ENCODE measurements at places on chromosomes 4 and X.

DNA sequence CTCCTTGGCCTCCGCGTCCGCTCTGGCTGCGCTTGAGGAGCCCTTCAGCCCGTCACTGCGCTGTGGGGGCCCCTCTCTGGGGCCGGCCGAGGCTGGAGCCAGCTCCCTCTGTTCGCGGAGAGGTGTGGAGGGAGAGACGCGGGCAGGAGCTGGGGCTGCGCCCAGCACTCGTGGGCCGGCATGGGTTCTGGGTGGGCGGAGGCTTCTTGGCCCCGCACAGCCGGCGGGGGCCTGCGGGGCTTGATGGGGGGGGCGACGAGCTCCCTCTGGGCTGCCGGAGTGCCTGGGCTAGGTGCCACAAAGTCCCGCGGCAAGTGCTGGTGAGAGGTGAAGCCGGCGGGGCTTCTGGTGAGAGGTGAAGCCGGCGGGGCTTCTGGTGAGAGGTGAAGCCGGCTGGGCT lies 61.9 kb downstream of the ANKRD50 start:
- DNase-seq, result no peak

GRCh38 chr4:170102426-170102825 lies 12.7 kb upstream of the AADAT start:
- DNase-seq, result no peak

GRCh38 chr4:122806981-122807679 lies 19.5 kb upstream of the FGF2 start:
- no peak for DNase-seq

GRCh38 chrX:113906168-113906567 lies 677.7 kb upstream of the HTR2C start:
- no peak for DNase-seq

- DNase-seq, result peak; percentile 10
Measured at GRCh38 chrX:45077748-45078424, 122.8 kb downstream of the DIPK2B start.

DNA sequence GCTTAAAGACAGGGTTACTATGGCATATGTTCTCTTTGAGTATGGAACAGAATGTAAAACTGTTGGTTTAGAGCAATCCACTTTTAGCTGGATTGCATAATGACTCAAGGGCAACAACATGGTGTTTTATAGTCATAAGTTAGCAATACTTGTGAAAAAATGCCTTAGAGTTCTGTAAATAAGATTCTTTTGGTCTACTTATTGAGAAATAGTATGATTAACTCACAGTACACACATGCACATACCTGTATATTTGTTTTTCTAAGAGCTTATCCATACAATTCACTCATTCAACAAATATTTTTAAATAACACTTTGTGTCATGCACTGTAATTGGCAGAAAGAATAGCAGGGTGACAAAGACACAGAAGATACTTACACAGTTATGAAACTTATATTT lies 1415.5 kb downstream of the PCDH7 start:
- DNase-seq, result no peak

- no peak for DNase-seq
Measured at GRCh38 chrX:100830143-100830542, 10.0 kb downstream of the CSTF2 start.

DNA sequence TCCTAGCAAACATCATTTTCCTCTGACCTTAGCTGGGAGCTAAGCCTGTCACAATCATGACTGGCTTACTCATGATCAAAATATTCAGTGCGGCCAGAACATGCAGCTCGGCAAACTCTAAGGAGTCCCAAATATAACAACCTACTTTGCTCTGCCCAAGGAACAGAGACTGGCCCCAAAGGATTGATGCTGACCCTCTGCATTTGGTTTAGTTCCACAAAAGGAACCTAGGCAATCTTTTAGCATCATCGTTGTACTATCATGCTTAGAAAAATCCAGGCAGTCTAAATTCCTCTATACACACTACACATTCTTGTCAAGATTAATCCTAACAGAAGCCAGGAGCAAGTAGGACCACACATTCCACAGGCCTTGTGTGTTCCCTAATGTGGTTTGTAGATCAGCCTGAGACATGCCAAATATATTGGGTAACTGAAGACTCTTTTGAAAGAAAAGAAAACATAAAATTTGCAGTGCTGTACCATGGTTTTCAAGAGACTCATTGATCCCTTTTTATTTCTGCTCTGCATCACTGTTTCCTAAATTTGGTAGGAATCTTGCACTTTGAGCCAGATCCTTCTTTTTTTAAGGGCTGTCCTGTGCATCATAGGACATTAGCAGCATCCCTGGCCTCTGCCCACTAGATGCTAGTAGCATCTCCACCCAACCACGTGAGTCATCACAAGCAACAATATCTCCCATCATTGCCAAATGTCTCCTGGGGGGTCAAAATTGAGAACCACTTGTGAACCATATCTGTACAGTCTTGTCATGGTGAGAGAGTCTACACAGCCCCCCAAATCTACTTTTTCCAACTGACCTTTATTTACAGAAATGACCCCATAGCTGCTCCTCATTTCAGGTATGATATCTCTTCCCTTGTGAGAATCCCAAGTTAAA lies 17.6 kb upstream of the CC2D2A start:
- no peak for DNase-seq

- DNase-seq, result no peak
Measured at GRCh38 chr4:75004755-75005668, 72.1 kb downstream of the PARM1 start.
